Activated gamma-delta T cell treated with Interleukin-2 at 50 U/mL for 16 hours (primary cell): ENCODE measurements at places on chromosomes 4 and X.

DNA sequence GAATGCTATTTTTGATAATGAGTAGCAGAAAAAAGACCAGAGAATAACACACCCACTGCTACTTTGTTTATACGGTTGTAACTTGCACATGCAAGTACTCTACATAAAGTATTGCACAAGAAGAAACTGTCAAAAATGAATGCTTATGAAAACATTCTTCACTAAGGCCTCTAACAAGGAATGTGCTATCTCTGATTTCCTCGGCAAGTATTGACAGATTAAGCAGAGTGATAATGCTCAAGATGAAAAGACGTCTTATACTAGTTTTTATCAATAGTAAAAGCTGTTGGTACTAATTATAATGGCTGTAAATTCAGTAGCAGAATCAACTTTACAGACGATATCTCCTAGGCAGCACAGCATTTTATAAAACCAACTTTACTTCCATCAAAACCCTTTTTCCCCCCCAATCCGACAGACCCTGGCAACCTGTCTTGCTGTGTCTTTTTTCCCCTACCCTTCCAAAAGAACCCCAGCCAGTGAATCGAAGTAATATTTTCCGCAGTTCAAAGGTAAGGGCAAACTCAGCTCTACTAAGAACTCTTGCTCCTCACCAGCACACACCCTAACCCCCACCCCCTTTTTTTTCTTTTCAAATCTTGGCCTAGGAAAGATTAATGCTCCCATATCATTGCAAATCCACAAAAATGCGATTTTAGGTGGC lies 1.5 kb downstream of the FRYL start:
- no peak for DNase-seq

DNA sequence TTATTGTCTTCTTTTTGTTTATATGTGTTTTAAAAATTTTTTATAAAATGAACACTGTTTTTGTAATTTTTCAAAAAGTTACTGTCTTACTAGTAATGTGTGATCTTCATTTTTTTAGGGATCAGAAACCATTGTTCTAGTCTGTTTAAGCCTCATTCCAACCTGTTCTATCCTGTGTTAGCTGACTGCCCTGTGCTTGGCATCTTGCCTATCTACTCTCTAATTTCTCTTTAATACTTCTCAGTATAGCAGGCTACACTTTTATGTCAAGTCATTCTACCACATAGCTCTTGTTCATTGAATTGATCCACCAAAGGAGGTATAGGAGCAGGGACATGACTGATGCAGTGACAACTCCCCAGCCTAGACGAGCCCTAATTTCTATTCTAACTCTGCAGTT lies 70.2 kb upstream of the PLS3 start:
- DNase-seq: no peak

GRCh38 chr4:169811476-169811875 lies 53.7 kb upstream of the HPF1 start:
- no peak for DNase-seq

- no peak for DNase-seq
Observed at GRCh38 chrX:152813206-152813605, 17.4 kb downstream of the CETN2 start.

- no peak for DNase-seq
Observed at GRCh38 chr4:111883557-111883999, 261.7 kb upstream of the FAM241A start.

GRCh38 chr4:15294202-15294601 lies 133.6 kb upstream of the C1QTNF7 start:
- DNase-seq: no peak

DNA sequence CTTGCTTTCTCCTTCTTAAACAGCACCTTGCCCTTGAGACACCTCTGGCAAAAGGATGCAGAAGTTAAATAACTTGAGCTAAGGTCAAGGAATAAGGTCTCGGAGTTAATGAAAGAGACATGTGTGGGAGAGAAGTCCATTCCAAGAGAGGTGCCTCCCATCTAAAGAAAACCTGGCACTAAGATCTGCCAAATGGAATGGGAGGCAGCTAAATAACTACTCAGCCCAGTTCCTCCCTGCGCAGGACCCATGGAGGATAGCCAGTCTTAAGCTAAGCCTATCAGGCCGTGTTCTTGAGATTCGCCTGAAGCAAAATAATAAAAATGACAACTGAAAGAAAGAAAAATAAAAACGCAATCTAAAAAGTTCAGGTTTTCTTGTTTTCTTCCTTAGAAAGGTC lies 20.7 kb upstream of the ELF4 start:
- no peak for DNase-seq

GRCh38 chr4:8834681-8835220 lies 36.9 kb downstream of the HMX1 start:
- DNase-seq: no peak

DNA sequence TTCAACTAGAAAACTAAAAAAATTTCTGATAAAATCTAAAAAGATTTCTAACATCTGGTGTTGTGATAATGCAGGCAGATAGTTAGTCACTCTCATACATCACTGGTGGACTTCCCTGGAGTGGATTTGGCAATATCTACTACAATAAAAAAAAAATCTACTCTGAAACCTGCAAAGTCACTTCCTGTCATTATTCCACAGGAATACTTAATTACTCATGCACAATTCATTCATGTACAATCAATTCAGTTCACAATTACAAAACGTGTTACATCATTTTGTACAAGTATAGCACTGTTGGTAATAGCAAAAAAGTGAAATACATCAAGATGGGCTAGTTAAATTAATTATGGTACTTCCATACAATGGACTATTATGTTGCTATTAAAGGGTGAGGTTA lies 16.5 kb upstream of the RHOH start:
- no peak for DNase-seq

GRCh38 chrX:11119313-11119943 lies 8.3 kb downstream of the HCCS start:
- no peak for DNase-seq

- DNase-seq: no peak
Observed at GRCh38 chr4:124035364-124036041, 638.9 kb downstream of the SPRY1 start.

DNA sequence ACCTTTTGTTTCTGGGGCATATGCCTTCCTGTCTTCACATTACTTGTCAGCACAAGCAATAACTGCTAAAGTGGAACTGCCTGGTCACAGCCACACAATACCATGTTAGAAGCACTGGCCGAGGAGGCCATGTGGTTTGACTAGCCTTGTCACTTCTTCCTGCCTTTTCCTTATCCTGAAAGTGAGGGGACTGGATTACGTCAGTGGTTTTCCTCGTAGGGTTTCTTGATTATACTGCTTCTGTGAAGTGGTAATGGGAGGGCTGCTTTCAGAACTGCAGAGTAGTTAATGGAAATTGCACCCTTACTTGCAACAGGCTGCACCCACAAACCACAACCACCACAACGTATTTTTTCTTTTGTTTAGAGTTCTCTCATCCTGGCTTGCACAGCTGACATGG lies 26.6 kb downstream of the ZRSR2 start:
- peak; percentile 42 for DNase-seq

GRCh38 chr4:25927361-25928195 lies 13.6 kb downstream of the SMIM20 start:
- no peak for DNase-seq

DNA sequence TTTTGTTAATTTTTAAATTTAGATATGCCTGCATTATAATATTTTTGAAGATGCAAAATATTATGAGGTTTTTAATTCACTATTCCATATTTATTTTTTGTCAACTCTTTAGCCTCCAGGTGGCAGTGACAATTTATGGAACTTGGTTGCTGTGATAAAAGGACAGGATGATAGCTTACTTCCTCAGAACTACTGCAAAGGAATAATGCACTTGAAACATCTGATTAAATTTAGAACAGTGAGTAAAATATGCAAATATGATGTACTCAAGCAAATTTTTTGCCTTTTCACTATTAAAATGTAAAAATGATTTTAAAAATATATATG lies 45.1 kb downstream of the SPATA4 start:
- DNase-seq: no peak

GRCh38 chr4:62119195-62119594 lies 919.1 kb downstream of the ADGRL3 start:
- no peak for DNase-seq

DNA sequence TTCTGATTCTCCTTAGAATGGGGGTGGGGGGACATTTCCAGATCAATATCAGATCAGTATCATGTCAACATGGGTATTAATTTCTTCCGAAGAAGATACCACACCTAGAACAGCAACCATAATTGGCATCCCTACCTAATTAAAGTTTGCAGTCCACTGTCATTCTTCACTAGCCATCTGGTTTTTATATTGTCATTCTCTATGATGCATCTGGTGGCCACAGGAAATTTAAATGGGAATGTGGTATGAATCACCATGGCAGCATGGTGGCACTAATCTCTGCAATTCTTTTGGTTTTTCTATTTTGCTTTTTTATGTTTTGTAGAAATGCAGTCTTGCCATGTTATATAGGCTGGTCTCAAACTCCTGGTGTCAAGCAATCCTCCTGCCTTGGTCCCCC lies 16.6 kb upstream of the UBE2D3 start:
- DNase-seq: no peak

GRCh38 chr4:110815950-110816349 lies 193.1 kb upstream of the PITX2 start:
- DNase-seq: no peak

GRCh38 chr4:122652379-122652778 lies 31.5 kb upstream of the IL21 start:
- no peak for DNase-seq

GRCh38 chr4:42142591-42142990 lies 9.9 kb downstream of the BEND4 start:
- DNase-seq: no peak

- DNase-seq: no peak
Observed at GRCh38 chrX:40015693-40016092, 82.1 kb downstream of the BCOR start.
